Left renal cortex interstitium (tissue), 4 donors: ENCODE measurements at places on chromosomes 4 and X. TPM values are rescaled to one million over a fixed set of nuclear protein-coding genes. Genes with fewer than 3 reads are reported as not detected.

The BMP3 gene
- polyA plus RNA-seq: 16.9 TPM

The ARL9 gene
- 1.1 TPM for polyA plus RNA-seq

The SUPT20HL2 gene
- polyA plus RNA-seq: not detected

The ASB12 gene
- polyA plus RNA-seq: 0.77 TPM

The ZNF674 gene
- polyA plus RNA-seq: 8.6 TPM

The SSX4 gene
- not detected for polyA plus RNA-seq

The VEGFC gene
- polyA plus RNA-seq: 18.1 TPM
